Fibroblast of mammary gland (primary cell): ENCODE measurements at places on chromosomes 2 and 18.

- no peak for DNase-seq
Observed at GRCh38 chr2:139622691-139623090, 842.5 kb upstream of the NXPH2 start.

- DNase-seq = no peak
Observed at GRCh38 chr18:13572148-13572547, 154.2 kb downstream of the FAM210A start.

DNA sequence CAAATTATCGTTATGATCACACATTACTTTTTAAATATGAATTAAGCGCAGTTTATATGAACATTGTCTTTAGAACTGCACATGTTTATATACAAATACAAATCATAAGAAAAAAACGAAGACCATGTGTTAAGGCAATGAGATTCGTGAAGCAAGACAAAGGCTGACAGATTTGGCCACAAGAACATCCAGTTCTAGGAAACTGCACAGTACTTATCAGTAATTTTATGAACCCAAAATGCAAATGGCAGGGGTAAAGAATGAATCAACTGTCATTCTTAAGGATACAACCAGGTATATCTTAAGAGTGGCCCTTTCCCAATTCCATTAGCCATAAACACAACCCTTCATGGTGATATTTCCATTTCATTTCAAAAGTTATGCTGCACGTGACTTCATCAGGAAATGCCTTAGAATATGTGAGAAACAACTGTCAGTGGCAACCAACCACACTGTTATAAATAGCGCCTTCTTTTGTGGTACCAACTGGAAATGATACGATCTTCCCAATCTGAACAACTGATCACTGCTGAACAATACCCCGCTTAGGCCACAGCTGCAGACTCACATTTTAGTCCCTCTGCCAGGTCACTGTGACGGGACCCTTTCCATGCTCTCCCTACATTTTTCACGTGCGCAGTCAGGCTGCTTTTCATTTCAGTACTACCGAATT is 144.9 kb downstream of the L3MBTL4 start:
- no peak for DNase-seq

- peak; percentile 75 for DNase-seq
Observed at GRCh38 chr18:63831080-63831788, 56.0 kb downstream of the SERPINB7 start.

- peak; percentile 75 for DNase-seq
Observed at GRCh38 chr18:7626922-7627440, 59.9 kb downstream of the PTPRM start.

GRCh38 chr2:99403084-99403483 is 65.9 kb downstream of the EIF5B start:
- DNase-seq = peak; percentile 73

GRCh38 chr2:195734395-195734794 is 77.4 kb downstream of the SLC39A10 start:
- no peak for DNase-seq

GRCh38 chr18:22433956-22434355 is 16.2 kb upstream of the CTAGE1 start:
- peak; percentile 71 for DNase-seq

DNA sequence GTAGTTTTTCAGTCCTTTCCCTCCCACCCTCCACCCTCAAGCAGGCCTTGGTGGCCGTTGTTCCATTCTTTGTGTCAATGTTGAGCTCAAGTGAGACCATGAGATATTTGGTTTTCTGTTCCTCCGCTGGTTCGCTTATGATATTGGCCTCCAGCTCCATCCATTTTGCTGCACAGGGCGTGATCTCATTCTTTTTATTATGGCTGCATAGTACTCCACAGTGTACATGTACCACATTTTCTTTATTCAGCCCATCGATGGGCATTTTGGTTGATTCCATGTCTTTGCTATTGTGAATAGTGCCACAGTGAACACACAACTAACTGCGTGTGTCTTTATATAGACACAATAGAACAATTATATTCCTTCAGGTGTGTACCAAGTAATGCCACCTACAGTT is 14.1 kb downstream of the AGAP1 start:
- no peak for DNase-seq

DNA sequence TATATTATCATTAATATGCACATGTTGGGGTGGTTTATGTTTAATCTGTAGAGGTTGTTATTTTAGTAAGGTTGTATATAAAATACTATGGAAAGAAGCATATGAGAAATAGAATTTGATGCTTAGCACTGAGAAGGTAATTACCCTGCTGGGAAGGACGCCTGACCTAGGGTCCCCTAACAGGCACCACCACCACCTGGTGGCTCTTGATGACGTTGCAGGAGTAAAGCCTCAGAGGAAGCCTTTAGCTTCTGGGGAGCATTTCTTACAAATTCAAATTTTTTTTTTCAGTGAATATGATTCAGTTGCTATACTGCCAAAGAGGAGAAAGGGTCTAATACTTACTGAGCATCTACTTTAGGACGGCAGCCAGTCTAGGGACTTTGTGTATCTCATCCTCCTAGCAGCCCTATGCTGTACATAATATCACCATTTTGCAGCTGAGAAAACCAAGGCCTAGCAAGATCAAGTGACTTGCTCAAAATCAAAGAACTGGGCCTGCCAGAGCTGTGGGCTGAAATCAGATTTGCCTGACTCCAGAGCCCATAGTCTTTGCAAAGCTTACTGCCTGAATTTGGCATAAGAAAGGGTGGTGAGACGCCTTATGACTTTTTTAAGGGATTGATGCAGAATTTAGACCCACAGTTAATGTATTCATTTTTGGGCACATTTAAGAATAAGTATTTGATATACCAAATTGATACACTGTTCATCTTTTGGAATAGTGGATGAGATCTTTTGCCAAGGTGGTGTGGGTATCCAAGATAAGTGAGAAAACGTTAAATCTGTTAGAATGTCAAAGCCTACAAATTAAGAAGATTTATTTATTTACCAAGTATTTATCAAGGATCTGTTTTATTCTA is 78.8 kb upstream of the GAREM1 start:
- DNase-seq = peak; percentile 57

GRCh38 chr18:32258558-32259204 is 68.8 kb downstream of the MEP1B start:
- no peak for DNase-seq

GRCh38 chr2:111622859-111623258 is 261.1 kb downstream of the ANAPC1 start:
- peak; percentile 47 for DNase-seq

- no peak for DNase-seq
Observed at GRCh38 chr2:52956766-52957165, 810.8 kb upstream of the CHAC2 start.

- DNase-seq = no peak
Observed at GRCh38 chr2:72211350-72211749, 63.7 kb upstream of the CYP26B1 start.

DNA sequence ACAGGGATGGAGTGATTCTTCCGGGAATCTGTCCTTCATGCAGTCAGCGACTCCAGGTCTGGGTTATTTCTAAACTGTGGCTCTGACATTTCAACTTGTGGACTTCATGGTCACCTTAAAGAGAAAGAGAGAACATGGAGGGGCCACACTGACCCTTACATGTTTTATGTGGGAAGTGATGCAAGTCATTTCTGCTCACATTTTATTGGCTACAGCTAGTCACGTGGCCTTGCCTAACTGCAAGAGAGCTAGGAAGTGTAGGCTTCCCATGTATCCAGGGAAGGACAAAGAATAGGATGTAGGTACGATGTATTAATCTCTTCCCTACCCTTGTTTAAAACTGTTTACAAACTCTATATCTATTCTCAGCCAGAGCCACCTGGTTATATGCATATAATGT is 30.3 kb upstream of the AFTPH start:
- DNase-seq = no peak

DNA sequence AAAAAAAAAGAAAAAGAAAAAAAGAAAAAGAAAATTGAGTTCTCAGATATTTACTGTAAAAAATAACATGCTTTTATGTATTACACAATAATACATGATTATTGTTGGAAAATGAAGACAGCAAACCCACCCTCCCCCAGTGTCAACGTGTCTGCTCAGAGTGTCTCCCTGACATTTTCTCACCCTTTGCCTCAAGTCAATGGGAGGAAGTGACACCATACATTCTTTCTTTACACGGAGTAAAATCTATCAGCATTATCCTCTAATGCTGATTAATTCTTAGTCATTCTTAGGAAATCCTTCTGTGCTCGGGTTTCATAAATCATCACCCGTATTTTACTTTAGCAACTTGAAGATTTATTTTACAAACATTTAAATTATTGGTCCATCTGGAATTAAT is 32.0 kb downstream of the CTAGE1 start:
- peak; percentile 94 for DNase-seq

GRCh38 chr2:155209696-155210450 is 511.4 kb downstream of the KCNJ3 start:
- no peak for DNase-seq
